ENCODE measurements at places on chromosomes 4 and X. TPM values are rescaled to one million over a fixed set of nuclear protein-coding genes. Genes with fewer than 3 reads are reported as not detected.

Gene IQSEC2
- 34.5 TPM for total RNA-seq

Gene ARL9
- 0.43 TPM for total RNA-seq

Gene RTL3
- total RNA-seq = not detected

Gene PNCK
- 28.3 TPM for total RNA-seq

Gene TIGD4
- 0.92 TPM for total RNA-seq

Gene HSPA4L
- total RNA-seq = 13.1 TPM

Gene F9
- 0.55 TPM for total RNA-seq

Gene SSX3
- total RNA-seq = not detected

Gene RIPPLY1
- total RNA-seq = not detected

Gene PPEF2
- not detected for total RNA-seq

Gene RAB40AL
- total RNA-seq = 0.63 TPM

Gene H2AZ1
- 155 TPM for total RNA-seq

Gene NLGN3
- total RNA-seq = 2.5 TPM

Gene FHIP1A
- total RNA-seq = 17.7 TPM

Gene GPR173
- 1.4 TPM for total RNA-seq

Gene GLUD2
- 7.6 TPM for total RNA-seq

Gene FAM199X
- total RNA-seq = 18.9 TPM

Gene CCNQ
- total RNA-seq = 14.9 TPM

Gene RBM47
- total RNA-seq = 143 TPM

Gene MGST2
- 194 TPM for total RNA-seq

Gene PNPLA4
- 18.9 TPM for total RNA-seq

Gene ARHGAP36
- total RNA-seq = 0.89 TPM

Gene OTUD6A
- total RNA-seq = not detected

Gene PF4V1
- total RNA-seq = not detected

Gene LARP7
- total RNA-seq = 34.9 TPM

Gene ASMT
- total RNA-seq = not detected

Gene ALG13
- 56.9 TPM for total RNA-seq

Gene CHST7
- total RNA-seq = 12.9 TPM

Measured in mucosa of gallbladder (tissue), 1 donor.